ENCODE measurements at places on chromosomes 5 and 9.

DNA sequence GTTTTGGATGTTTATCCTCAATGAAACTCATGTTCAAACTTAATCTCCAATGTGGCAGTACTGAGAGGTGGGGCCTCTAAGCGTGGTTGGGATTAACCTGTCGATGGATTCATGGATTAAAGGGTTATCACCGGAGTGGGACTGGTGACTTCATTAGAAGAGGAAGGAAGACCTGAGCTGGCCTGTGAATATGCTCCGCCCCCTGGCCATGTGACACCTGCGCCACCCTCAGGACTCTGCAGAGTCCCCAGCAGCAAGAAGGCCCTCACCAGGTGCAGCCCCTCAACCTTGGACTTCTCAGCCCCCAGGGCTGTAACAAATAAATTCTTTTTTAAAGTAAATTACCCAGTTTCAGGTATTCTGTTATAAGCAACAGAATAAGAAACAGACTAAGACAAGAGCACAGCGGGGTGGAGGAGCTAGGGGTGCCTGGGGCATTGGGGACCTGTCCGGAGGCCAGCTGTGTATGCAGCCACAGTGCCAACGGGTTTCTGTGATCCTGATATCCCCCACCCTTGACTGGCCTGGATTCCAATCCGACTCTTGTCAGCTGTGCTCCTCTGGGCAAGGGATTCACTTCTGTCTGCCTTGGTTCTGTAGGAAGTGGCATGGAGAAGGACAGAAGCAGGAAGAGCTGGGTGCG lies 3.2 kb upstream of the MAPK9 start:
- no peak for DNase-seq

GRCh38 chr9:21688108-21689102 lies 114.0 kb upstream of the MTAP start:
- peak; percentile 35 for DNase-seq

GRCh38 chr5:131524431-131524830 lies 110.6 kb downstream of the RAPGEF6 start:
- DNase-seq, result no peak

DNA sequence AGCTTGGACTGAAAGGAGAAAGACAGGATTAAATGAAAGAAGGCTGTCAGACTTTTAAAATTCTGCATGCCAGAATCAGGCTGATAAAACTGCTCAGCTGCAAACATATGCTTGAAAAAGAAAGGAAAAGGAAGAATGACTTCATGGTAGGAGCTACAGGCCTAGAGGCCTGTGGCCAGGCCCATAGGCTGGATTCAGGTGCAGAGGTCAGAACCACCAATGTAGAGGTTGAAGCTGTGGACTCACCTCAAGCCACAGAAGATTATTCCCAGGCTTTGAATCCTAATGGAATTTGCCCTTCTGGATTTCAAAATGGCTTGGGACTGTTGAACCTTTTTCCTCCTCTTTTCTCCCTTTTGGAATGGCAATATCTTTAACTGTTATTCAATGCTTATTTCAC lies 47.7 kb downstream of the TMEM38B start:
- DNase-seq, result no peak

- no peak for DNase-seq
These were observed 1148.1 kb upstream of the ACO1 start for GRCh38 chr9:31236344-31236743.

- DNase-seq, result no peak
These were observed 89.6 kb upstream of the DMRTA1 start for GRCh38 chr9:22356985-22357384.

GRCh38 chr5:91386120-91386519 lies 3.0 kb upstream of the ARRDC3 start:
- peak; percentile 70 for DNase-seq

DNA sequence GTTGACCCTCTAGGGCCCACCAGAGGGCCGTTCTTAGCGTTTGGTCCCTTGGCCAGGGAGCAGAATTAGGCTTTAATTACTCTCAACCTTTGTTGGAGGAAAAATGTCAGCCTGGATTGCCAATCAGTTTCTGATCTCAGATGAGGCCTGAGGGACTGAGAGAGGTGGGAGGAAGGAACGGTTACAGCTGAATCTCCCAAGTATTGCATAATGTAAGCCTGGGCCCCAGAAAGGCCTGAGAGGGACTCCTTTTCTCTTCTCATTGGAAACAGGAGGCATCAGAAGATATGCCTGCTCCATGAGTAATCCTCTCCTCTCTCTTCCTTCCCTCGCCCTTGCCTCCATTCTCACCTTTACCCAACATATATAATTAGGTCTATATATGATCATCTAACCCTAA lies 105.7 kb downstream of the INSYN2B start:
- no peak for DNase-seq

DNA sequence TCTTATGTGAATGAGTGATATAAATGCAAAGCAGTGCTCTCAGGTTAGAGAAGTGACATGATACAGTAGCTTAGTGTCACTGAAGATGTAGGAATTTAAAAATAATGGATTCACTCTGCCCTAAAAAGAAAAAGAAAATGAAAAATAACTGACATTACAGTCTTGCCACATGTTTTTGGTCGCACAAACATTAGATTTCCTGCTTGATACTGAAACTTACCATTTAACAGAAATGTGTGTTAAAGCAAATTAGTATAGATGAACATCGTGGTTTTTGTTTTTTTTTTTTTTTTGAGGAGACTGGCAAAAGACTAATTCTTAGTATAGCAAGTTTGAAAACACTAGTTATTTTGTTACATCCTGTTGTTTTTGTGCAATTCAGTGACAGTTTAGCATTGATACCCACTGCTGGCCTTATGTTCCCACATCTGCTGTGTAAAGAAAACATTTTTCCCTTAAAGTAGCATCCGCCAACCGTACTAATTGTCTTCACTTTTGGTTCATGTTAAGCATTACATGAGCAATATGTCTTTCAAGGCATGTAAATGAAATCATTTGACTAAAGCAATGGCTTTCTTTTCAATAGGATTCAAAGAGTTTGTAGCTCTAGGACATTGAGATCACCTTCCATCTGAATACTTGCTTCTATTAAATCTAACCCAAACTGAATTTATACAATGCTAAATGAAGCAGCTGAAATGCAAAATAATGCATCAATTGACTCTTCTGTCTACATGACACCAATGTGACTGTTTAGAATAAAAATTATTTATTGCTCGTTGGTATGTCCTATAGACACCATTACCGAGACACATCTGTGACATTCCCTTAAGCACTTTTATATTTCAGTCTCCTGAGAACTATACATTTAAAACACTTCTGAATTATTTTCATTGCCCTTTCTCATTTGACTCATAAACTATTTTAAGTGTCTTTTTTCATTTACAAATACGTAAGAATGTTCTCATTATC lies 859.1 kb downstream of the MAT2B start:
- DNase-seq, result no peak

- DNase-seq, result peak; percentile 7
These were observed 123.0 kb upstream of the KCNN2 start for GRCh38 chr5:114238771-114239313.

- no peak for DNase-seq
These were observed 897 bp downstream of the AHRR start for GRCh38 chr5:322281-322941.

GRCh38 chr9:89419978-89420394 lies 77.9 kb downstream of the SEMA4D start:
- DNase-seq, result no peak

DNA sequence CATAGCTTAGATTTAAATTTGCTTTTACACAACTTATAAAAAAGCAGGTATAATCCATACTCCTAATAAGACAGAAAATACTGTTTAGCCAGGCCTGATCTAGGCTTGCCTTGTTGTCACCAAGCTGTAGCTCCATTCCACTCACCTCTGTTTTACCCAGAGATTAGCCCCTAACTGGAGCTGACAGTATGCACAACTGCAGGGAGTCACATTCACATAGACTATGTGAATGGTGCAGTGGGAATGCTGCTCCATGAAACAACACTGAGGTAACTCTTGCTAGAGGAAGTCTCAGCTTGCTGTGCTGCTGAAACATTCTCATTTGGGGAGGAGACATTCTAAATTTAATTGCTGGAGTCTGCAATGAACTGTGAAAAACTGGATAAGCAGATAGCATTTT lies 209.1 kb downstream of the TMEM232 start:
- no peak for DNase-seq

GRCh38 chr9:112869041-112869529 lies 21.6 kb downstream of the SLC46A2 start:
- no peak for DNase-seq

DNA sequence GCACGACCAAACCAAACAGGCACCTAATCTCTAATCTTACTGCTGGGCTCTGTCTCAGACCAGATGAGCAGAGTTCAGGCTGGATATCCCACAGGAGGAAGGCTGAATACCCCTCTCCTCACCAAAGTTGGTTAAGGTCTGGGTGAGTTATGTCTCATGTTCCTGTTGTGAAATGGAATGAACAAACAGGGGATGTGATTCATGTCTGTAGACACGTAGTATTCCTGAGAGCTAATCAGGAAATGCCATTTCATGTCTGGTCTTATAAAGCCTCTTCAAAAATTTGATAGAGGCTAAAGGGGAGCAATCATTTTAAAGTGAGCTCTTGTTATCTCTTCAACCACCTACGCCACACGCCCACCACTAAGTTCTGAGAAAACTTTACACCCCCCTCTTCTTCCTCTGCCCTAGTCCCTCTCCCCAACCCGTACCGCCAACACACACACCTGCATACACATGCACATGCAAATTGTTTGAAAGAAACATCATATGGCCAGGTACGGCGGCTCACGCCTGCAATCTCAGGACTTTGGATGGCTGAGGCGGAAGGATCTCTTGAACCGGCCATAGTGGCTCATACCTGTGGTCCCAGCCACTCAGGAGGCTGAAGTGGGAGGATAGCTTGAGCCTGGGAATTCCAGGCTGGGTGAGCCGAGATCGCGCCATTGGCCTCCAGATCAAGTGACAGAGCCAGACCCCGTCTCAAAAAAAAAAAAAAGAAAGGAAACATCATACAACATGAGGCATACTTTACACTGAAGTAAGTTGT lies 69.8 kb upstream of the RAI14 start:
- DNase-seq, result no peak

DNA sequence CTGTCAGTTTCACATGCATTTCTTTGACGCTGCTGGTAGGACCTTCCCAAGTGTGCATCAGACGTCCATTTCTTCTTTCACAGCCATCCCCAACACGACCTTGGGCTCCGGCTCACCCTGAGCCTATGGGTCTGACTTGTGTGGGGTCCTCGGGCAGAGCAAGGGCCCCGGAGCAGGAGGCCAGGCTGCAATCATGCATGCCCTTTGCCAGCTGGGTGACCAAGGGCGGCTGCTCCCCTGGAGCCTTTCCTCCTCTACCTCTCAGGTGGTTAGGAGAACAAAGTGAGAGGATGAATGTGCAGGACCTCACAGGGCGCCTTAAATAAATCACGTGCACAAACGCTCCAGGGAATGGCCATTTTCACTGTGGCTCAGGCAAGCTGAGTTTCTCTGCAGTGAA lies 33.2 kb downstream of the TERT start:
- no peak for DNase-seq

- DNase-seq, result peak; percentile 8
These were observed 68.1 kb downstream of the YIPF5 start for GRCh38 chr5:144102361-144102760.

DNA sequence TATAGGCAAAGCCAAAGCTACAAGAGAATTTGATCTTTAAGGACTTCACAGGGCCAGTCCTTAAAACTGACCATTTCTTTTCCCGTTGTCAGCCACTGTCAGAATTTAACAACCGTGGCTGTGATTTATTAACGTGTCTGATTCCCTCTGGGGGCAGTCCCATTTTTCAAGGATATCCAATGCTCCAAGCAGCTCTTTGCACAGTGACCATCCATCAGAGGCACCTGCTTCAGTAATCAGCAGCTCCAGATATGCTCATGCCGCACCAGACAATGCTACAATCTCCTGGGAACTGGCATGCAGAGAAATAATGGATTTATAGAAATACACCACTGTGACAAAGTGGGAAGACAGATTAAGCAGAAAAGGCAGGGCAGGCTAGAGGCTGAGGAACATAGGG lies 163.3 kb upstream of the PPP1R2B start:
- DNase-seq, result no peak

- no peak for DNase-seq
These were observed 71.9 kb upstream of the TAF1L start for GRCh38 chr9:32707326-32707725.

- no peak for DNase-seq
These were observed 82.9 kb upstream of the VCAN start for GRCh38 chr5:83388608-83389007.

DNA sequence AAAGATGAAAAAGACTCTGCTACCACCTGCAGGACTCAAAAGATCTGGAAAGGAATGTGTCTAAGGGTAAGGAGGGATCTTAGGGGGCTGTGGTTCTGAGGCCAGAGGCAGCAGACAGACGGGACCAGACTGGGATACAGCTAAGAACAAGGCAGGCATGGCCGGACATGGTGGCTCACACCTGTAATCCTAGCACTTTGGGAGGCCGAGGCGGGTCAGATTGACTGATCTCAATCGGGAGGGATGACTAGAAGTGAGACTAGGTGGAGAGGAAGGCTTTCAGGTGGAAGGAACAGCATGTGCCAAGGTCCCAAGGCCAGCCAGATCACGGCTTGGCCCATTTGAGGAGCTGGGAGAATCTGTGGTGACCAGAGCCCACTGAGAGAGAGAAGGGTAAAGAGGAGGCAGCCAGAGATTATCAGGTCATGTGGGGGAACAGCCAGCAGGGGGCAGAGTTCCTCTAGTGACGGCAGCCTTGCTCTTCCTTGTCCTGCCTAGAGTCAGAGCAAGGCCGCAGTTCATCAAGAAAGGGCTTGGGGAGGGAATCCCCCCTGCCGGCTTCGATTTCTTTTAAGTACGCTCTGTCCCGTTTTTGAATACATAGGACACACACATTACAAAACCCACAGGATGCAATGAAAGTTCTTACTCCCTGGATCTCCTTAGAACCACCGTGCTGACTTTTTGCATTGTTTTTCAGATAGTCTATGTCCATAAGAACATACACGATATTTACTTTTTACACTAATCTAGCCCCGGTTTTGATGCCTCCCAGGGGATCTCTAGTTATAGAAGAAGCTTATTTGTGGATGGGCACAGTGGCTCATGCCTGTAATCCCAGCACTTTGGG lies 2.6 kb upstream of the OLFML2A start:
- peak; percentile 89 for DNase-seq

DNA sequence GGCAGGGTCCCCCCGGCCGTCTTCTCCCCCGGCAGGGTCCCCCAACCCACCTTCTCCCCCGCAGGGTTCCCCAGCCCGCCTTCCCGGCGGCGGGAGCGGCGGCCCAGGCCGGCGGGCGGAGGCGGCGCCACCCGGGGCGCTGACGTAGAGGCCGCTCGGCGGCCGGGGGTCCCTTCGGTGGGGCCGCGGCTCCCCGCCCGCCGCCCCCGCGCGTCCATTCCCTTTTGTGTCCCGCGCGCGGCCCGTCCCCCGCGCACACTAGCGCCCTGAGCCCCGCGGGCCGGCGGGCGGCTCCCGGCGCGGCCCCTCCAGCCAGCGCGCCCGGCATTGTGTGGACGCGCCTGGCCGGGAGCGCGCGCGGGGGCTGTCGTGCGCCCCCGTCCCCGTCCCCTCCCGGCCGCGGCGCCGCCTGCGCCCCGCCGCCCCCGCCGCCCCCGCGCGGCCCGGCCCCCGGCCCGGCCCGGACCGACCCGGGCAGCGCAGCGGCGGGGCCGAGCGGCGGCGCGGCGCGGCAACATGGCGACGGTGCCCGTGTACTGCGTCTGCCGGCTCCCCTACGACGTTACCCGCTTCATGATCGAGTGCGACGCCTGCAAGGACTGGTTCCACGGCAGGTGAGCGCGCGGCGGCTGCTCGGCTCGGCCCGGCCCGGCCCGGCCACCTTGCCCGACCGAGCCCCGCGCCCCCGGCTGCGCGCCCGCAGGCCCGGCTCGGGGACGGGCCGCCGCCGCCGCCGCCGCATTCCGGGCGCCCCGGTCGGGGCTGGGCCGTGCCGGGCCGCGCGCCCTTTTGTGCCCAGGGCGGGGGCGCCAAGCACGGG lies at the start of gene PHF2:
Gene PHF2, plus strand, starts transcription at position 327 of the 820 bp plus-strand sequence. Its CDS starts 190 bp downstream, at position 517.
- peak; percentile 36 for DNase-seq

GRCh38 chr9:444528-444927 lies 229.9 kb downstream of the DOCK8 start:
- no peak for DNase-seq

Data from Ammon's horn (tissue), 1 donor.